Inflammatory macrophage (primary cell): ENCODE measurements at places on chromosomes 3 and 15.
A peak's percentile ranks its signal among the peaks of the same experiment; 100 is the strongest.

DNA sequence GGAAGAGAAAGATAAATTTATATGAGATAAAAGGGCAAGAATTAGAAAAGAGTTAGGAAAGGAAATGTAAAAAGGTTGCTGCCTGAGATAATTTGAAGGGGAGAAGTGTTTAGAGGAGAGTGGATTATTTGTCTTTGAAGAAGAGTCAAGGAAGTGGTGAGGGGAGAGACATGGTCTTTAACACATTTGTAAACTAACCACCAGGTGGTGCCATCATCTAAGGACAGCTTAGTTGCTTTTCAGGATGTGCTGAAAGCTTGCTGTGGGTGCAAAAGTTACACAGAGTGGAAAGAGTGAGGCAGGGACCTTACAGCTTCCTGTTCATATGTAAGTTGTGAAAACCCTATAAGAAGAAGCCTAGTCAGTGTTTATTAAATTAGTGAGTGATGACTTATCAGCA, 114.1 kb upstream of the DNAJC19 start:
- DNase-seq = no peak

DNA sequence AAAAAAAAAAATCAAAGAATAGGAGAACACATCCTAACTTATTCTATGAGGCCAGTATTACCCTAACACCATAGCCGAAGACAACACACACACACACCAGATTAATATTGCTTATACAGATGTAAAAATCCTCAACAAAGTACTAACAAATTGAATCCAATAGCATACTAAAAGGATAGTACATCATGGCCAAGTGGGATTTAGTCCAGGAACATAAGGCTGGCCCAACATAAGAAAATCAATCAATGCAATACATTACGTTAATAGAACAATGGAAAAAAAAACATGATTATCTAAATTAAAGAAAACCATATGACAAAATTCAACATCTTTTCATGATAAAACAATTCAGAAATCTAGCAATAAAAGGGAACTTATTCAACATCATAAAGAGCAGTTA, 79.1 kb downstream of the ADAMTS9 start:
- DNase-seq = no peak

DNA sequence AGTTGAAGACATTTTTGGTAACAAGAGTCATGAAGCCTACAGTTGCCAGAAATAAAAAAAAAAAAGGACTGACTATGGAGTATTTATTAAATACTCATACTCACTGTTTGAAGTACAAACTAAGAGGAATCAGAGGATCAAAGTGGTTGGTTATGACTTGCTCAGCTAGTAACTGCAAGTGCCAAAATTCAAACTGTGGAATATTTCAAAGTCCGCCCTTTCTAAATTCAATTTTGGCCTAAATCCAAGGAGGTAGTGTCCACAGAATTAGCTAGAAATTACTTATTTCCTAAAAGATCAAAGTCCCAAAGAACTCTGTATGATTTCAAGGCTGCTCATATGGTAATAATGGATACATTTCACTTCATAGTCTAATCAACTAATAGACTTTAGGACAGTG, 274.5 kb downstream of the ZBTB20 start:
- DNase-seq = no peak

DNA sequence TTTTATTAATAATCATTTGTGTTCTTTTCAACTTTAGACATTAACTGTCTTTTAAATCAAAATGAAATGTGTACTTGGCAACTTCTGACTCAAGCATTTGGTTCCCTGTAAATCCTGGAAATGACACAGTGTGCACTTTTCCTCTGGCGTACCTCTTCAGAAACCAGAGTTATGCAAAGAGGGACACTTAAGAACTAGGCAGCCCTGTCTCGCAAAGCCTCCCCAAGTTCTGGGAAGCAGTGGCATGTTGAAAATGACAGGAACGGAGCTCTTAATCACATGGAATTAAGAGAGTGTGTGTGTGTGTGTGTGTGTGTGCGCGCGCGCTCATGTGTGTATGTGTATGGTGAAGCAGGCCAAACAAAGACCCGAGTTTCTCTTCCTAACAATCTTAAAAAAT, 707.4 kb downstream of the MECOM start:
- DNase-seq = no peak

- DNase-seq = no peak
These were observed 222.3 kb upstream of the THBS1 start for GRCh38 chr15:39358441-39359041.

GRCh38 chr3:36546226-36546625, 165.9 kb downstream of the STAC start:
- DNase-seq = no peak

- no peak for DNase-seq
These were observed 15.0 kb downstream of the INTS14 start for GRCh38 chr15:65595960-65596359.

GRCh38 chr3:96991800-96992365, 177.5 kb downstream of the EPHA6 start:
- no peak for DNase-seq

- no peak for DNase-seq
These were observed 311.4 kb downstream of the LPP start for GRCh38 chr3:188465311-188465710.

- peak; percentile 93 for DNase-seq
These were observed 29.5 kb downstream of the TBC1D2B start for GRCh38 chr15:78047761-78048627.

DNA sequence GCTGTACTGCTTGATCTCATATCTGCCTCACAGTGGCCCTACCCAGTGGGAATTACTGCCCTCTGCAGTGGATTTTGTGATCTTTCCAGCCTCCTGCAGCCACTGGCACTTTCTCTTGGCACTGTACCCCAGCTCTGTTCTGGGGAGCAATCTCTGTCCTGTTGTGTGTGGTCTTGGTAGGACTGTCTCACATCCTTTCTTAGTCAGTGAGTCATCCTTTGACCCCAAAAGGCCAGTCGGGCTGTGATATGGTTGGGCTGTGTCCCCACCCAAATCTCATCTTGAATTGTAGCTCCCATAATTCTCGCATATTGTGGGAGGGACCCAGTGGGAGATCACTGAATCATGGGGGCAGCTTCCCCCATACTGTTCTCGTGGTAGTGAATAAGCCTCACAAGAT, 133.3 kb upstream of the TPM1 start:
- DNase-seq = no peak

GRCh38 chr3:187352581-187353575, 15.3 kb upstream of the RTP4 start:
- DNase-seq = no peak

- no peak for DNase-seq
These were observed 293.9 kb upstream of the PROK2 start for GRCh38 chr3:72078676-72079368.

GRCh38 chr15:63718590-63719035, 115.1 kb downstream of the HERC1 start:
- no peak for DNase-seq

DNA sequence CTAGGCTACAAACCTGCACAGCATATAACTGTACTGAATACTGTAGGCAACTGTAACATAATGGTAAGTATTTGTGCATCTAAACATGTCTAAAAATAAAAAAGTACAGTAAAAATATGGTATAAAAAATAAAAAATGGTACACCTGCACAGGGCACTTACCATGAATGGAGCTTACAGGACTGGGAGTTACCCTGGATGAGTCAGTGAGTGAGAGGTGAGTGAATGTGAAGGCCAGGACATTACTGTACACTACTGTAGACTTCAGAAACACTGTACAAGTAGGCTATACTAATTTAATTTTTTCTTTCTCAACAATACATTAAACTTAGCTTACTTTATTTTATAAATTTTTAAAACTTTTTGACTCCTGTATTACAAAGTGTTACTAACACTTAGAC, 265.3 kb downstream of the KLF13 start:
- DNase-seq = no peak

DNA sequence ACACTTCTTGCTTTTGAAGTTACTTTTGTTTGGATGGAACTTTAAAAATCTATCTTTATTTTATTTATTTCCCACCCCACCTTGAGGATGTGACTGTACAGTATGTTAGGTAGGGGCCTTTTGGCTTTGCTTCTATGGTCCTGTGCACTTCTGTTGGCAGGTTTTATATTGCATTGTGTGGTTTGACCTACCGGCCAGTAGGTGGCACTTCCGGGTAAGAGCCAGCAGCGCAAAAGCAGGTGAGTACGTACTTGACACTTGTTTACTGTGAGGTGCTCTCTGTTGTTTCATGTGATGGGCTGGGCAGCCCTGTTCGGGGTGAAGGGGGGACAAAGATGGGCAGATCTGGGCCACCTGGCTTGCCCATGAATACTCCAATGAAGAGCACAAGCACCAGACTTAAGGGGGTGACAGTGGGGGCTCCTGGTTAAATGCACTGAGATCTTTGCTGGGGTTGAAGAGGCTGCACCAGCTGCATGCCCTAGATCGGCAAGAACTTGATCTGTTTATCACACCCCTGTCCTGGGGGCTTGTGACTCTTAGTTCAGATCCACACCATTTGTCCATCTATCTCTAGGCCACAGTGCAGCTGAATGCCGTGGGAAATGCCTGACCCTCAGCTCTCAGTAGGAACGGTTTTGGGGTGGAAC, 131.6 kb downstream of the NLGN1 start:
- DNase-seq = no peak

GRCh38 chr3:121809249-121809648, 25.6 kb downstream of the IQCB1 start:
- no peak for DNase-seq

DNA sequence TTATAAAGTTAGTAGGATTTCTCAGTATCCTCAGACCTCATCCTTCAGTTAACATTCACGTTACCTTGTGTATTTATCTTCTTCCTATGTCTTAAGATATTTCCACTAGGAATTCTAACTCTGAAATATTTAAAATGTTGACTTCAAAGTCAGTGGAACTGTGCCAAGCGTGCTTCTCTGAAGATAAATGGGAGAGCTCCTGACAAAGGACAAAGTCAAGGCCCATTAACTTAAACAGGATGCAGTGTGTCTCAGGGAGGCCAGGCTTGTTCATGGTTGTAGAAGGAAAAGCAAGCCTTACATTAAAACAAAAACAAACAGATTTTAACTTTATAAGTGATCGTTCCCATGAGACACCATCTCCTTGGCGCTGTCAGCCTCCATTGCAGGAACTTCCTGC, 41.5 kb downstream of the ABHD17C start:
- no peak for DNase-seq

- DNase-seq = no peak
These were observed 3.1 kb upstream of the SQOR start for GRCh38 chr15:45631776-45632175.

- DNase-seq = peak; percentile 11
These were observed 337.2 kb upstream of the DNAJC19 start for GRCh38 chr3:181326637-181327223.

- no peak for DNase-seq
These were observed 82.8 kb downstream of the SEC22A start for GRCh38 chr3:123284399-123285010.

DNA sequence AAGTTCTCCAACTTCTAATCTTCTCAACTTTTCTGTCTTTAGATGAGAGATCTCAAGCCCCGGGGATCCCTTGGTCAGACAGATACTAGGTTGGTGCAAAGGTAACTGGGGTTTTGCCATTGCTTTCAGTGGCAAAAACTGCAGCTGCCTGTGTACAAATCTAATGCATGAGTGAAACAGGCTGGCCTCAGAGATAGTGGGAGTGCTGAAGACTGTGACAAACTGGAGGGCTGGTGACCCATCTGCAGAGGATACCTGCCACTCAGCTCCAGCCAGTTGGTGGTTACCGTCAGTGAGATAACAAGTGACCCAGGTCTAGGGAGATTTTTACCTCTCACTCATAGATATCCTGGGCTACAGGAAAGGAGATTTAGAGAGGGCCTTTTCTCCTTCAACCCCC, 85.7 kb downstream of the RYR3 start:
- no peak for DNase-seq

GRCh38 chr3:195056506-195056905, 214.5 kb downstream of the XXYLT1 start:
- no peak for DNase-seq

DNA sequence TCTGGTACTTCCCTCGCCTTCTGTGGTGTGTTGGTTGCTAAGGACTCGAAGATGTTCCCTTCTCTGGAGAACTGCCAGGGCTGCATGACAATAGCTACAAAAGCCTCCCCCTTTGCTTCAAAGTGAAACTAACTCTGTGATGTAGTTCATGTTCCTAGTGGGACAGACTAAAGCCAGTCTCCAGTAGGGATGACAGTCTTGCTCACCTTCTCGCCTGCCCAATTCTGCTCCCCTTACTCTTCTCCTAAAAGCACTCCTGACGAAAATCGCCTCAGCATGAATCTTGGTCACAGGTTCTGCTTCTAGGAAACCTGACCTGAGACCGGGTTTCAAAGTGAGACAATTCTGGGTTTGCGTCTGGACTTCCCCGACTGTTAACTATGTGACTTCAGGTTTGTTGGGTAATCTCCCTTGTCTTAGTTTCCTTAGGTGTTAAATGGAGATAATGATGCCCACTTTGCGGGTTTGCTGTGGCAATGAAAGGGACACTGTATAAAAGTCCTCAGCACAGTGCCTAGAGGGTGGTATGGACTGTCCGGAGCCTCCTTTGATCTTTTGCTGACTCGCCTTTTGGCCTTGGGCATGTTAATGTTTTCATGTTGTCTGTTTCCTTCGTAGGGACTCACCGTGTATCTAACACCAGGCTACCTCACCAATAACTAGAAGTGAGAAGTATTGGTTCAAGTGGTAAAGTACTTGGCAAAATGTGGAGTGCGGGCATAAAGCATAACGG, 24.9 kb upstream of the THRB start:
- DNase-seq = no peak

- DNase-seq = no peak
These were observed 193.5 kb downstream of the ULK4 start for GRCh38 chr3:41768363-41768762.

DNA sequence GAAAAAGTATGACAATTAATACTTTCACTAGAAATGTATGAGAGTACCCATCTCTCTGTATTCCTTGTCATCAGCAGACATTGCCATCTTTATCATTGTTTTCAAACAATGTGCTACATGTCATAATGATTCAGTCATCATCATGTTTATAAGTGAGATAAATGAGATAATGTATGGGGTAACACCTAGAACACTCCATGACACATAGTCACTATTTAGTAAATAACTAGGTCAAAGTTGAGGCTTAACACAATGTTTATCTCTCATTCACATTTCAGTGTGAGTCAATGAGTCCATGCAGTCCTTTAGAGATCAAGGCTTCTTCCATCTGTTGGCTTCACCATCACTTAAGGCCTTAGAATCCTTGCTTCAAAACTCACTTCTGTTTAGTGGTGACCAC, 70.0 kb downstream of the NLGN1 start:
- DNase-seq = no peak

- no peak for DNase-seq
These were observed 35.7 kb upstream of the ACTL6A start for GRCh38 chr3:179526989-179527391.
